ENCODE measurements at places on chromosomes 2 and 18. TPM values are rescaled to one million over a fixed set of nuclear protein-coding genes. Genes with fewer than 3 reads are reported as not detected.
A peak's percentile ranks its signal among the peaks of the same experiment; 100 is the strongest.

GRCh38 chr2:125427721-125428315 is 1228.1 kb upstream of the GYPC start:
- no peak overlapping the region for H3K4me3 ChIP-seq
- DNase-seq = no peak
- H3K27ac ChIP-seq = no peak overlapping the region
- H3K27me3 ChIP-seq = no peaks in the 10 kb centered on the region
- no peaks in the 10 kb centered on the region for H3K4me1 ChIP-seq

DNA sequence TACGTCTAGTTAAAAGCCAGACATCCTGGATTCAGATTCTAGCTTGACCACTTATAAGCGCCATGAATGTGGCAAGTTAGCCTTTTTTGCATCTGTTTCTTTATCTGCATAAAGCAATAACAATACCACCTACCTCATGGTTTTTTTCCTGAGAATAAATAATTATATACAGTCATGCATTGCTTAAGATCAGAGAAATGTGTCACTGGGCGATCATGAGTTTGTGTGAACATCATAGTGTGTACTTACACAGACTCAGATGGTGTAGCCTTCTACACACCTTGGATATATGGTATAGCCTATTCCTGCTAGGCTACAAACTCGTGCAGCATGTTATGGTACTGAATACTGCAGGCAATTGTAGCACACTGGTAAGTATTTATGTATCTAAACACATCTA is 84.7 kb upstream of the PELI1 start:
- no peak for DNase-seq
- H3K4me1 ChIP-seq = peaks cover 12% of the 10 kb centered on the region
- H3K36me3 ChIP-seq = no peaks in the 10 kb centered on the region
- no peak overlapping the region for H3K27ac ChIP-seq
- no peaks in the 10 kb centered on the region for H3K27me3 ChIP-seq

GRCh38 chr18:37242091-37242490 is 323.5 kb downstream of the CELF4 start:
- no peaks in the 10 kb centered on the region for H3K27me3 ChIP-seq
- no peak overlapping the region for H3K4me3 ChIP-seq
- H3K36me3 ChIP-seq = no peaks in the 10 kb centered on the region
- no peak for DNase-seq
- no peak overlapping the region for H3K27ac ChIP-seq

GRCh38 chr2:219728991-219729487 is 101.6 kb downstream of the SLC4A3 start:
- peaks cover 2% of the 10 kb centered on the region for H3K4me1 ChIP-seq
- DNase-seq = no peak
- H3K4me3 ChIP-seq = no peak overlapping the region
- no peaks in the 10 kb centered on the region for H3K36me3 ChIP-seq

DNA sequence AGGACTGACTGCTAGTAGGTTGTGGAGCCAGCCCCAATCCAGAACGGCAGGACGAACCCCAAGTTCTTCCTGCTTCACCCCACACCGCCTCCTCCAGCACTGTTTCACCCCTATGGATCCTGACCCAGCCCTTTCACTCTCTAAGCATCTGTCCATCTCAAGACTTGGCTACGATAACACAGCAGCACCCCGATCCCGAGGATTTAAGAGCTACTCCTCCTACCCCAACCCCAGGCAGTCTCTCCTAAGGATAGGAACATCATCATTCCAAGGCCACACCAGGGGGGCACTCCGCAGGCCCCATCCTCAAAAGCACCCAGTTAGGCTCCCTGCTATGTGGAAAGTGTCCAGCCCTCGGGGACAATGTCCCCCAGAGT is 645 bp downstream of the KCTD18 start:
- no peaks in the 10 kb centered on the region for H3K36me3 ChIP-seq
- no peak overlapping the region for H3K27ac ChIP-seq
- H3K4me1 ChIP-seq = peaks cover 2% of the 10 kb centered on the region
- no peaks in the 10 kb centered on the region for H3K27me3 ChIP-seq

DNA sequence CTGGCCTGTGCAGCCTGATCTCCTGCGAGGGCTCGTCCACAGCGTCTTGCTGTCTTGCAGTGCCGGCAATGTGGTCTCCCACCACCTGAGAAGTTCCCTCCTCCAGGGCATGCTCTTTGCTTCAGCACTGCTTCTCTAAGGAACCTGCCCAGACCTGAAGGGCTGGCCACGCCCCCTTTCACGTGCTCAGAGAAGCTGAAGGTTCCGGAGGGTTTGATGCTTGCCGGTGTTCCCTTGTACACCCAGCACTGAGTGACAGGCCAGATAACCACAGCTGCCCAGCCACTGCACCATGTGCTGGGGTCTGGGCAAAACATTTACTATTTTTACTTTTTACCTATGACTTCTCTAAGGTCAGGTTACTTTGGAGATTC is 1.7 kb upstream of the POLR2D start:
- peaks cover 18% of the 10 kb centered on the region for H3K36me3 ChIP-seq
- peak; percentile 54 for DNase-seq
- no peak overlapping the region for H3K27ac ChIP-seq
- peaks cover 7% of the 10 kb centered on the region for H3K4me1 ChIP-seq
- no peaks in the 10 kb centered on the region for H3K27me3 ChIP-seq

GRCh38 chr2:99609851-99610381 is 120.1 kb upstream of the REV1 start:
- H3K4me3 ChIP-seq = no peak overlapping the region
- H3K36me3 ChIP-seq = no peaks in the 10 kb centered on the region
- no peaks in the 10 kb centered on the region for H3K4me1 ChIP-seq
- H3K27ac ChIP-seq = no peak overlapping the region
- no peaks in the 10 kb centered on the region for H3K27me3 ChIP-seq

Gene FABP1
- not detected for total RNA-seq

Gene DES
- total RNA-seq = 1.5 TPM

Gene PKDCC
- total RNA-seq = 48.0 TPM

Gene HOXD1
- total RNA-seq = not detected

Gene CFAP210
- 0.86 TPM for total RNA-seq

GRCh38 chr18:47990981-47991380 is 60.5 kb upstream of the SMAD2 start:
- no peaks in the 10 kb centered on the region for H3K4me1 ChIP-seq
- no peaks in the 10 kb centered on the region for H3K27me3 ChIP-seq
- H3K4me3 ChIP-seq = no peak overlapping the region

Gene IL36B
- total RNA-seq = not detected

Gene TCF23
- not detected for total RNA-seq

DNA sequence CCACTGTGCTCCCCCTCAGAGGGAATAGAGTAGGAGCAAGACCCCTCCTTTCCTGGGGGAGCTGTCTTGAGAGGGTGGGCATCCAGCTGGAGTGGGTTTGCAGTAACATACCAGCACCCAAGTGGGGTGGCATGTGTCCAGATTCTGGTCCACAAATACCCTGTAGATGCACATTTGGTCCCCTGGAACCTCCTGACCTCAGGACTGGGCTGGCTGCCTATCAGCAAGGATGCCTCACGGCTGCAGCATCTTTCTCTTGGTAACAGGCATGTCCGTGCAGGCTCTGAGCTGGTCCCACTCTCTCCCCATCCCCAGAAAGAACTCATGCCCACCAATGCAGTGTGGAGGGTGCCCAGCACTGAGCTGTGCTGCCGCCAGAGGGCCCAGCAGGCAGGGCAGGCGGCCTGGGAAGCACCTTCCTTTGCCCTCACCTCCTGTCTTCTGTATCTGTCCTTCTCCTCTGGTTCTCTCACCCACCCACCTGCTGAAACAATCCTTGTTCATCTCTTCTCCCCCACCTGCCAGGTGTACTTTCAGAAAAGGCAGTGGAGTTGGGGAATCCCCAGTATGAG is 47.4 kb downstream of the ITGB1BP1 start:
- no peak for DNase-seq
- no peaks in the 10 kb centered on the region for H3K27me3 ChIP-seq
- no peak overlapping the region for H3K4me3 ChIP-seq
- no peak overlapping the region for H3K27ac ChIP-seq
- peaks cover 4% of the 10 kb centered on the region for H3K4me1 ChIP-seq

DNA sequence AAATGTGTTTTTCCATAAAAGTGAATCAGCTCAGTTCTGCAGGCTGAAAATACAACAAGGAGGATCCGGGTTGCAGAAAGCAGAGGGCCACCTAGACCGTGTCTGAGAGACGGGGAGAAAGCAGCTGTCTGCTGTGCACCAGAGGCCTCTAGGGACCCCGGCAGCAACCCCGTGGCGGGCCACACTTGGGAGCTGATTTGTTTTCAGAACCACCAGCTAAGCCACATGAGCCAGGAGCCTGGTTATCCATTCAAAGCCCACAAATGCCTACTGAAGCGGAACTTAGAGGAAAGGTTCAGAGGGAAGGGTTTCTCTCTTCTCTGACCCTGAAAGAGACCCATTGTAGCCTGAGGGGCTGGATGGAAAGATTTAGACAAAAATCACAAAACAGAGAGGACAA is 28.4 kb upstream of the ID2 start:
- no peak overlapping the region for H3K27ac ChIP-seq
- no peaks in the 10 kb centered on the region for H3K36me3 ChIP-seq
- peaks cover 2% of the 10 kb centered on the region for H3K27me3 ChIP-seq
- DNase-seq = no peak

GRCh38 chr2:47119001-47119400 is 36.1 kb downstream of the STPG4 start:
- H3K27ac ChIP-seq = no peak overlapping the region
- no peak overlapping the region for H3K4me3 ChIP-seq
- H3K36me3 ChIP-seq = no peaks in the 10 kb centered on the region
- no peaks in the 10 kb centered on the region for H3K4me1 ChIP-seq
- no peak for DNase-seq
- H3K27me3 ChIP-seq = no peaks in the 10 kb centered on the region

Gene IL36A
- total RNA-seq = not detected

- H3K27ac ChIP-seq = no peak overlapping the region
- no peak overlapping the region for H3K4me3 ChIP-seq
- no peaks in the 10 kb centered on the region for H3K4me1 ChIP-seq
- DNase-seq = no peak
- H3K36me3 ChIP-seq = no peaks in the 10 kb centered on the region
- no peaks in the 10 kb centered on the region for H3K27me3 ChIP-seq
Measured at GRCh38 chr2:156810094-156810493, 373.9 kb downstream of the GPD2 start.

DNA sequence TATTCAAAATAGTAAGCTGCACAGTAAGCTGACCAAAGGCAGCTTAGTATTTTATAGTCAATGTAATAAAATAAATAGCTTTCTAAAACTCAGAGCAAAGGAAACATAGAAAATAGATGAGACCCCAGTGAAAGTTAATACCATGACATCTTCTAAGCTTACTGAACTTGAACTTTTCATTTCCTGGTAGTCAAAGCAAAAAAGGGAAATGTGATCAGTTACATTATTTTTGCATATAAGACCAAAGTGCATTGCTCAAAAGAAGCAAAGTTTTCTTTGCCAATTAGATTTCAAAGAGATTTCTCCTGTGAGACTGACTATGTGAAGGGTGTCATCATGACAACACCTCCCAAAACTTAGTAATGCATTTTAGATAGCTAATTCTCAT is 70.2 kb downstream of the MYO1B start:
- H3K36me3 ChIP-seq = no peaks in the 10 kb centered on the region
- H3K27ac ChIP-seq = no peak overlapping the region
- H3K27me3 ChIP-seq = no peaks in the 10 kb centered on the region
- no peak for DNase-seq
- H3K4me1 ChIP-seq = peaks cover 4% of the 10 kb centered on the region
- no peak overlapping the region for H3K4me3 ChIP-seq

- H3K4me1 ChIP-seq = peaks cover 11% of the 10 kb centered on the region
- DNase-seq = peak; percentile 63
- no peak overlapping the region for H3K4me3 ChIP-seq
- no peaks in the 10 kb centered on the region for H3K36me3 ChIP-seq
Measured at GRCh38 chr2:176130147-176130956, 847 bp downstream of the HOXD8 start.

Gene OBSL1
- total RNA-seq = 135 TPM

DNA sequence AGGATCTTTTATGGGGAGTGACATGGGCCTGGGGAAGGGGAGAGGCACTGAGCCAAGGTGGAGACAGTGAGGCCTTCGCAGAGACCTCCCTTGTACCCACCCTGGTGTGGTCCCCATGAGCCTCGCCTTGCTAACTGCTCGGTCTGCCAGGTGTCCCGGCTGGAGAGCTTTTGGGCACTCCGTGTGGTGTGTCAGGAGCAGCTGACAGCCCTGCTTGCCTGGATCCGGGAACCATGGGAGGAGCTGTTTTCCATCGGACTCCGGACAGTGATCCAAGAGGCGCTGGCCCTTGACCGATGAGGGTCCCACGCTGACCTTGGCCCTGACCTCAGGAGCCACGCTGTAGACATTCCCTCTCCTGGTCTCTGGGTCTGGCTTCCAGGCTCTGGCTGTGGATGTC is 11.5 kb upstream of the SLC4A3 start:
- H3K27me3 ChIP-seq = no peaks in the 10 kb centered on the region
- H3K36me3 ChIP-seq = no peaks in the 10 kb centered on the region
- H3K4me3 ChIP-seq = no peak overlapping the region
- DNase-seq = no peak
- H3K4me1 ChIP-seq = no peaks in the 10 kb centered on the region

- no peak overlapping the region for H3K27ac ChIP-seq
- no peak overlapping the region for H3K4me3 ChIP-seq
- peaks cover 6% of the 10 kb centered on the region for H3K4me1 ChIP-seq
Measured at GRCh38 chr18:6712401-6712800, 17.1 kb upstream of the ARHGAP28 start.

Gene C2orf80
- total RNA-seq = 1.3 TPM

Gene HAAO
- total RNA-seq = 2.5 TPM

DNA sequence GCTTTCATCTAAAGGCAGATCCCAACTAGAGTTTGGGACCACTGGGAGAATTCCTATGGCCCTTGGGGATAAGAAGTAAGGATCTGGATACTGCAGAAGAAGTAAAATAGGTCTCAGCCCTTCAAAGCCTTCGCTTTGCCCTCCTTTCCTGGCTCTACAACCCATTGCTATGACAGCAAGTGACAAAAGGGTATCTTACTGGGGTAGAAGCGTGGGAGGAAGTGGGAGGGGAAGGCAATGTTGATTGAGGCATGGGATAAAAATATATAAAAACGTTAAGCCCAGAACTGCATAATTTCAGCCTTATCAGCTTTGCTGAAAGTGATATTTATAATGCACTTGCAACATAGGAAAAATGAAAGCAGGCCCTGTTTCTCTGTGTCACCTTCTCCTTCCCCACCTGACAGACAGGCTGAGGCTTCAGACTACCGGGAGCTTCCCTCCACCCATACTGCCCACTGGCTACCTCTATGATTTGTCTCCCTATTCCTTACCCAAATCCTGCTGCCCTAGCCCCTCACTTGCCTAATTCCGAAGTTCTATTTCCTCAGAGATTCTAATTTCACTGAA is 14.9 kb upstream of the SOS1 start:
- no peak for DNase-seq
- H3K4me3 ChIP-seq = no peak overlapping the region
- H3K27me3 ChIP-seq = no peaks in the 10 kb centered on the region

- no peak overlapping the region for H3K4me3 ChIP-seq
- no peak for DNase-seq
- H3K27me3 ChIP-seq = no peaks in the 10 kb centered on the region
- H3K36me3 ChIP-seq = no peaks in the 10 kb centered on the region
- peaks cover 9% of the 10 kb centered on the region for H3K4me1 ChIP-seq
- no peak overlapping the region for H3K27ac ChIP-seq
Measured at GRCh38 chr18:32324181-32324580, 134.3 kb downstream of the MEP1B start.

GRCh38 chr2:219521066-219521880 is 7.0 kb downstream of the ASIC4 start:
- DNase-seq = no peak
- no peak overlapping the region for H3K4me3 ChIP-seq
- H3K27ac ChIP-seq = no peak overlapping the region
- no peaks in the 10 kb centered on the region for H3K4me1 ChIP-seq
- H3K27me3 ChIP-seq = peaks cover 2% of the 10 kb centered on the region
